Cardiac septum (tissue), 1 donor: ENCODE measurements at places on chromosomes 5 and 9.

- no peak for DNase-seq
These were observed at the start of gene ARL14EPL for GRCh38 chr5:116032094-116032517. Gene ARL14EPL, plus strand, starts transcription at chr5:116032472. Its CDS starts 18,994 bp downstream, at chr5:116051466.

DNA sequence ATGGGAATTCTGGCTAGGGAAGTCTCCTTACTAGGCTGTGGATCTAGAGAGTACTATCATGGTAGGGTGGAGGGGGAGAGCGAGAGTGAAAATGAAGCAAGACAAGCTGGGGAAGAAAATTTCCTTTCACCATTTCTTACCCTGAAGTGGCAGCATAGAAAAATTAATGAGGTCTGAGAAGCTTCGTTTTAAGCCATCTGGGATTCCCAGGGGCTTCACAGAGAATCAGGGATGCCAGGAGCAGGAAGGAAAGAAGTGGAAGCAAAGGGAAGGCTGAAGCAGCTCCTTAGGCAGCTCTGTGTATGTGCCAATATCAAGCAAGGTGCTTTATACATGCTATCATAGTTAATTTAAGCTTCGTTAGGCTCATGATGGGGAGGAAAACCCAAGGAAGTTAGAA is 169.9 kb downstream of the ZSWIM6 start:
- no peak for DNase-seq

DNA sequence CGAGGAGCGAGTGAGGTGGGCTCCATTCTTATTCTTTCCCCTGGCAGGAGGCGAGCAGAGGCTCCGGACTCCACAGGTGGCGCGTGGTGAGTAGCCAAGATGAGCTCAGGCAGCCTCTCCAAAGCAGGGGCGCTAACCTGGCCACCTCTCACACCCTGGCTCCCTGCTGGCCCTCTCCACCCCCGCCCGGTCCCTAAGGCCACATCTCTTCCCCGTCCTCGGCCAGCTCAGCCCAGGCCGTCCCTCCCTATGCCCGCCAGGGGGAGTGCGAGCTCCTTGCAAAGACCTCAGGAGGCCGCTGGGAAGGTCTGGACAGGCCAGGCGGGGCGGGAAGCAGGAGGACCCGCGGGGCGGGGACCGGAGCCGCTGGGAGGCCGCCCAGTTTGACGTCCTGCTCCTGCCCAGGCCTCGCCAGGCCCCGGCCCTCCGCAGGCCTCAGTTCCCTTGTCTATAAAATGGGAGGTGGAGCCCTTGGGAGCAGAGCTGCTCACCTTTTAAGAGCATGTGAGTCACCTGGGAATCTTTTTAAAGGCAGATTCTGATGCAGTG is 46.3 kb upstream of the GGTA1 start:
- peak; percentile 97 for DNase-seq

DNA sequence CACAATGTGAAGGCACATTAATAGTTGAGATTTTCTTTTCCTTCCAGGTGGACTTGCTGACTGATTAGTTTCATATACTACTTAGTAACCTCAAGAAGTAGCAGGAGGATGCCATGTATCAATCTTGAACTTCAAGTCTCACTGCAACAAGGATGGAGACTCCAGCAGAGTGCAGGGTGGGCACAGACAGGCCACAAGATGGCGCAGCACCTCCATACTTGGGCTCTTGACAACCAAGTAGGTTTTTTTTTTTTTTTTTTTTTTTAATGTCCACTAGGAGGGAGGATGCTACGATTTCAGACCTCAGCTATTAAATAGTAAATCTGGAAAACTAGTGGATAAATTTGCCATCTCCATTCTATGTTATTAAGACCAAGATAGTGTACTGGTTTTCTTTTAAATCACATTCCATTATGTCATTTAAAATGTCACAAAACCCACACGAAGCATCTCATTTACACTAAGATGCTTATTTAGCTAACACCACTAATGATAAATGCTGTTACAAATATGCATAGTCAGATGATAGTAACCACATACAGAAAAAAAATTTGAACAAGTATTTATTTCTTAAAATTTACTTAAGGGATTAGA is 58.6 kb downstream of the IL6ST start:
- no peak for DNase-seq

DNA sequence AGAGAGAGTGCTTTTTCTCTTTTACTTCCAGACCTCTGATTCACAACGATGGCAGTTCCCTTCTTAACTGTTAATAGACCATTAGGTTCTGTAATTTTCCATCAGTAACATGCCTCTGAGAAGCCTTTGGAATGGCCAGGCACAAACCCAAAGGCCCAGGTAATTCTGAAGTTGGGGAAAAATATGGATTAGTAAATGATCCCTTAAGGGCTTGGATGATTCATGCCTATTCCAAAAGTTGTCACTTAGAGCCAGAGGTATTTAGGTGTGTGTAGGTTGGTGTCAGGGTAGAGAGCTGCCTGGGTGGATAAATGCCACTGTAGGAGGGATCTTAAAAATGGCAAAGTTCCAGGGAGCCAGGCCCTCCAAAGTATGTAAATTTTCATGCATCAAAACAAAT is 228.8 kb downstream of the PLK2 start:
- no peak for DNase-seq

DNA sequence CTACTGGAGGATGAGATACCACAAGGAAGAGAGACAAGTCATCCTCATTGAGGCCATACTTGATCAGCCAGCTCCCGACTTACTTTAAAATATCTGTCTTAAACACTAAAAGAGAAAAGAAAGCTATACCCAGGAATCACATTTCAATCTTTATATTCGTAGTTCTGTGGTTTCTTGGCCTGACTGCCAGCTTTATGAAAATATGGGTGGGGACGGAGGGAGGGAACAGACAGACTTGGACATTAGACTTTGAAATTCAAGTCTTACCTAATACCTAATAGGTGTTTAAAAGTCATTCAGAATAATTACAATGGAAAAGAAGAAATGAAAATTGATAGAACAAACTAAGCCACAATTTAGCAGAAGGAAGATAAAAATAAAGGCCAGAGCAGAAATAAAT is 604.8 kb upstream of the RORB start:
- DNase-seq: no peak

- peak; percentile 6 for DNase-seq
These were observed 243.8 kb downstream of the CDK5RAP2 start for GRCh38 chr9:120336021-120336752.

DNA sequence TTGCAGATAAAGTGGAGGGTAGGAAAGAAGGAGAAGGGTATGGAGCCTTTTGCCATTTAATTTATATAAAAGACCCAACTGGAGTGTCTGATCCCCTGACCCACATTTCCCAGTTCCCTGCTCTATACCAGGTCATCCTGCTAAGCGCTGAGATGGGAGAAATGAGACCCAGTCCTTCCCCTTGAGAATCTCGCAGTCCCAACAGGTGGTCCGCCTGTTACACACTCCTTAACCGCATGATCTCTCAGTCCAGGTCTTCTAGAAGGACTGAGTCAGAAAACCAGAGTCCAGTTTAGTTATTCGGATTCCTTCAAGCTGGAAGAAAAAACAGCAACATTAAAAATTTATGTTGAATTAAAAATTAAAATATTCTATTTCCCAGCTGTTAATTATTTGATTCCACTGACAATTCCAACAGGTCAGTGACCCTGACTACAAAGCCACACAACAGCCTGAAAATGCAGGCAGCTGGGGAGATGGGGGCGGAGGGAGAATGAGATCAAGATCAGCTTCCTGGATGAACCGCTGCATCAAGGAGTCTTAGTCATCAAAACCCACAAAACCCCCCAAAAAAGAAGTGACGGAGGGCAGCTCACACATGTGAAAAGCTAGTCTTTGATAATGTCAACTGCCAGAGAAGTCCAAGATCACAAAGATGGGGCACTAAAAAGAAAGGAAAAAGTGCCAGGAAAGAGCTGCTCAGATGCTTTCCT is 44.0 kb downstream of the GGTA1 start:
- DNase-seq: no peak

DNA sequence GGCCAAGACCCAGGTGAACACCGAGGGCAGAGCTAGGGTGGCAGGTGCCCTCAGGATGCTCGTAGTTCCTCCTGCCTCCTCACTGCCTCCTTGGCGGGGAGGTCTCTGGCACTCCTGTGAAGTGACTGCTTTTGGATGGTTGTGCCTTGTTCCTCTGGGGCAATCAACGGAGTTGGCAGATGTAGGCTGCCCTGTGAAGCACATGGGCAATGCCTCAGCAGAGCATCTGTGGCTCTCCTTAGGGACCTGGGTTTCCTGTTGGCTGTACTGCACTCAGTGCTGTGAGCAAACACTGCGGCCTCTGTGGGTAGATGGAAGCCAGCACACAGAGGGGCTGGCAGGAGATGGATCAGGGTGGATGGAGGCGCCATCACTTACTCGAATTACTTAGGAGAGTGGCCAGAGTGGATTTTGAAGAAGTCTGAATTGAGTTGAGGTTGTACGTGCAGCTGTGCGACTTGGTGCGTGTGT is 71.4 kb upstream of the COL5A1 start:
- no peak for DNase-seq

GRCh38 chr5:8934455-8934854 is 611.4 kb downstream of the SEMA5A start:
- DNase-seq: no peak

DNA sequence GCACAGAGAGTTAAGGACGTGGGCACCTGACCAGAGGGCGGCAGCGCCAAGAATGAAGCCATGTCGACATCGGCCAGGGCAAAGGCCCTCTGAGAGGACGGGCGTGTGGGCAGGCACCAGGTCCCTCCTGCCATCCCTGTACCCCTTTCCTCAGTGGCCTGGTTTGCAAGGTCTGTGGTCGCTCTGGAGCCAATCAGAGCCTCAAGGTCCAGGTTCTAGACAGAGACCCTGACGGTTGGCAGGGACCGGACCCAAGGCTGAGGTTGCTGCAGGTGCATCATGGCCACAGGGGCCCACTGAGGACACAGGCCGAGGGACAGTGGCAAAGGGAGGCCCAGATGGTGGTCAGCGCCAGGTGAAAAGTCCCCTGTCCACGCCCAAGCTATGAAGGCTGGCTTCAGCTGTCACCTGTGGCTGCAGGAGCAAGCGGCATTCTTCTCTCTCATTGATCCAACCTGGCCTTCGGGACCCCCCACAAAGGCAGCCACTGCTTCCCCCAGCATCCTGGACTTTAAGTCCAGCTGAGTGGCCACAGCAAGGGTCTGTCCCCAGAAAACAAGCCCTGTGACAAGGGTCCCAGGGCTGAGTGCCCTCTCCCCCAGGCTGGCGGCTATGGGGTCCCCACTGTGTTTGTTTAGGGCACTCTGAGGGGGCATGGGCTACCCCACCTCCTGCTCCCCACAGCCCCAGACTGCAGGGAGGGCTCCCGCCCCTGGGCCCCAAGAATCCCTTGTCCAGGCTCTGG is 48.9 kb downstream of the VAV2 start:
- DNase-seq: no peak

- DNase-seq: no peak
These were observed 88.4 kb upstream of the GRAMD2B start for GRCh38 chr5:126334760-126335159.

- DNase-seq: no peak
These were observed 797 bp upstream of the CCL27 start for GRCh38 chr9:34663303-34663605.

DNA sequence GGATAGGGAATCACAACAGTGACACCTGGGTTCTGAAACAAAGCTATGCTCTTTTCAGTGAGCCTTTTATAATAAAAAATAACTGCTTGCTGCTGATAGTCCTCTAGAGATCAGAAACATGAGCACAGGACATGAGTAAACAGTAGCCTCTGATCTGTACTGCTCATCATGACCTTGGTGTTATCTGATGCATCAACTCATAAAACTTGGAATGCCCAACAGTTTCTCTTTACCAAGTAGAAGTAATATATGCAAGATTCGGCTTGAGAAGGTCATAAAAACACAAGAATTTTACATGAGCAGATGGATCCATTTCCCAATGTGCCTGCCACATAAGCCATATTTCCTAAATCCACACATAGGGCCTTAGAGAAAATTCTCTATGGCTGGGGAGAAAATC is 318.3 kb upstream of the GRAMD2B start:
- no peak for DNase-seq

- DNase-seq: no peak
These were observed 49.7 kb downstream of the NKD2 start for GRCh38 chr5:1058083-1058945.

DNA sequence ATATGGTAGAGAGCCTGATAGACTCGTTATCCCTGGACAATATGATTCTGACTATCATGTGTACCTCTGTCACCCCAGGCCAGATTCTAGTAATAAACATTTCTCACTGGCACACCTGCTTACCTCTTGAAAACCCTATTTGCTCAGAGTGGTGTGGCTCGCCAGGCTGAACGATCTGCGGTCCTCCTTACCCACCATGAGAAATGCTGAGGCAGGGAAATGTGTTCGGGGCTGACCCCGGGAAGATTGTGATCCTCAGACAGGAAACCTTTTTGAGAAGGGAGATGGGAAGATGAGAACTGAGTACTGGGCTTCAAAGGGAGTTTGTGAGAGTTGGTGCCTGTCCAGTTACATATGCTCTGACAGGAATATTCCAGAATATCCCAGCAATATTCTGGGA is 10.7 kb upstream of the PRXL2C start:
- no peak for DNase-seq

DNA sequence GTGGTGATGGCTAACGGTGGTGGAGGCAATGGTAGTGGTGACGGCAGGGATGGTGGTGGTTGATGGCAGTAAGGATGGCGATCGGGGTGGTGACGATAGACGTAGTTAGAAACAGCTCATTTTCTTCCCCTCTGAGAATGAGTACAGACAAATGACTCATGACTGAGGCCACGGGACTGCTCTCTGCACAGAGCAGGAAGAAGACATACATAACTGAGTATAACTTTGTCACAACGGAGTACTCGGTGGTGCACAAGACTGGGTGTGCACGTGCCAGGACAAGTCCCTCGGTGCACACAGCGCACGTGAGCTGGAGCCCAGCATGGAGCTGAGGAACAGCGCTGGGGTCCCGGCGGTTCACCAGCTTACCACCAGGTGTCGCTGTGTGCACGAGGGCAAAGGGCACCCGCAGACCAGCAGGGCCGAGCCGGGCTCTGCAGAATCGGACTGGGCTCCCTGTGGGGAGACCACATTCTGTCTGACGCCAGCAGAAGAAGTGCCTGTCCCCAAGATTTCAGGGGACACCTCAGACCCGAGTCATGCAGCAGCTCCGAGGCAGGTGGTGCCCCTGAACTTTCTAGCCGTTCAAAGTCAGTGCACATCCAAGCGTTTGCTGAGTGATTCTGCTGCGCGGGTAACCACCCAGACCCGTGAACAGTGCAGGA is 188.6 kb downstream of the FSTL4 start:
- peak; percentile 87 for DNase-seq
